ENCODE measurements at places on chromosomes 6 and 20.

DNA sequence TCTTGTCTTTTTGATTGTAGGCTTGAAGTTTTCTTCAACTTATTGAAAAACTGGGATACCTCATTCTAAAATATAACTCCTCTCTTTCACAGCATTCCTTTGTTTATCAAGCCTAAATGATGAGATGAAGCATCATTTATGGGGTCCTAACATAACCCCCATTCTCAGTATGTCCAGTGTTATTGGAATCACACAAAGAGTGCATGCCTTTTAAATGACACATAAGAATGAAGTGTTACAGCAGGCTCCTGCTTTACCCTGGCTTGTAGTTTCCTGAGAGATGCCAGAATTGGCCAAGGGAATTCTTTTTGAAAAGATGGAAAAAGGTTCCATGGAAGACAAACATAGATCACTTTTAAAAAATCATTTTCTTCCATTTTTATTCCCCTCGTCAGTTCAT lies 502.4 kb downstream of the BCKDHB start:
- no peak for DNase-seq

DNA sequence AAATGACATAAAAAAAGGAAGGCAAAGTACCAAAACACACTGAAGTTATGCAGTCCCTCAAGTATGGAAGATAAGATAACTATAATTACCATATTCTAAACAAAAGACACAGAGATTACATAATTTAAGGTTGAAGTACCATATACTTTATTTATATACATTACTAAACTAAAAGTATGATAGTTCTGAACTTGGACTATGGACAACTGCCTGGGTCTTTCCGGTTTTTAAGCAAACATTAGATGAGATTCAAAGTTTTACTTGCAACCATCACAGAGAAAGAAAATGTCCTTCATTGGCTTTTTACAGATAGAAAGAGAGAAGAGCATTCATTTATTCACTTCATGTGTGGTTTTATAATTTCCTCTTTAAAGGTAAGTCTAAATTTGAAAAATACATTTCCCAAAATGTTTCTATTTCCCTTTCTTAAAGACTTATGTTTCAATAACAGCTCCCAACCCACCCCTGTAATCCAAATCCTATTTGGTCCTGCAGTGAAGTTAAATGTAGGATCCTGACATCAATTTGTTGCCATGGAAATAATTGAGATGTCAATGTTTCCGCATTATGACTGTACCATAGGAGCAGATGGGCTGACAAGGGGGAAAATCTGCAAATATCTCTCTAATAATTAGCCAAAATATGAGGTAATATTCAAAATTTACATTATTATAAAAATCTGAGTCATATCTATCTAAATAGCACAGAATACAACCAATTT lies 63.7 kb downstream of the PTPRK start:
- peak; percentile 3 for DNase-seq

DNA sequence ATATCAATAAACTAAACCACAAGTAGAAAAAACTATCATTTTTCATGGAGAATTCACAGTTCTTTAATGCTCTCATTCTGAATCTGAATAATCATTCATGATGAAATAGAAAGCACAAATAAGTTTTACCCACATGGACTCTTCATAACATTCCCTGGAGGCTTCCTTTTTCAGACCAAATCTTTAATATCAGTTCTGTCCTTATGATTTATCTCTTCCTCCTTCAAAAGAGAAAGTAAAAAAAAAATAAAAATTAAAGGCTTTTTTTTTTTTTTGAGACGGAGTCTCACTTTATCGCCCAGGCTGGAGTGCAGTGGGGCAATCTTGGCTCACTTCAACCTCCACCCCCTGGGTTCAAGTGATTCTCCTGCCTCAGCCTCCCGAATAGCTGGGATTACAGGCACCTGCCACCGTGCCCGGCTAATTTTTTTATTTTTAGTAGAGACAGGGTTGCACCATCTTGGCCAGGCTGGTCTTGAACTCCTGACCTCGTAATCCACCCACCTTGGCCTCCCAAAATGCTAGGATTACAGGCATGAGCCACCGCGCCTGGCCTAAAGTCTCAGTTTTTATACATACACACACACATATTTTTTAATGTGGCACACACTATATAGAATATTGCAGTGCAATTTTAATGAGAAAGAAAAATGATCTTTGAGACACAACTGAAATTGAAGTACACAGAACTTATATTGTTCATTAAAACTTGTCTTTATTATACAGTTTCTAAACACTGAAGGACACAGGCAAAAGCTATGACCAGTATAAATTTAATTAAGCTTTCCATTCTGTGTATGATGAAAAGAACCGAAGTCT lies 31.9 kb upstream of the ZNF217 start:
- DNase-seq: no peak

DNA sequence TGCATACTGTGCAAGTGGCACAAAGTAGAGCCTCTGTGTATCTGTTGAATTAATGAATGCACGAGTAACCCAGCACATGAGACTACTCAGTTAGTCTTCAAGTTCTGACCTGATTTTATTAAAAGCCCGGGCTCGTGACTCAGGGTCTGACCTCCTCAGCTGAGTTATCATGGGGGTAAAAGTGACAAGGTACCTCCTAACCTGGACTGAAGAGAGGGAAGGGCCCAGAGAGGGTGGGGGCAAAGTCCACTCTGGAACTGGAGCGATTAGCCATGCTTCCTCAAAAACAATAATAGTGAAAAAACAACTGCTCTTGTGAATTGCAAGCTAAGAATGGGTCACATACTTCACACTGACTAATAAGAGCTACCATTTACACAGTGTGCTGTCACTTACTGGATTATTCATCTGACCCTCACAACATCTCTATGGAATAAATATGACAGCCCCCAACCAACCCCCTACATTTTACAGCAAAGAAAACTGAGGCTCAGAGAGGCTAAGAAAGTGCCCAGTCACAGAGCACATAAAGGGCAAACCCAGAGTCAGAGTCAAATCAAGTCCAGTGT lies 26.7 kb downstream of the TRERF1 start:
- DNase-seq: no peak

DNA sequence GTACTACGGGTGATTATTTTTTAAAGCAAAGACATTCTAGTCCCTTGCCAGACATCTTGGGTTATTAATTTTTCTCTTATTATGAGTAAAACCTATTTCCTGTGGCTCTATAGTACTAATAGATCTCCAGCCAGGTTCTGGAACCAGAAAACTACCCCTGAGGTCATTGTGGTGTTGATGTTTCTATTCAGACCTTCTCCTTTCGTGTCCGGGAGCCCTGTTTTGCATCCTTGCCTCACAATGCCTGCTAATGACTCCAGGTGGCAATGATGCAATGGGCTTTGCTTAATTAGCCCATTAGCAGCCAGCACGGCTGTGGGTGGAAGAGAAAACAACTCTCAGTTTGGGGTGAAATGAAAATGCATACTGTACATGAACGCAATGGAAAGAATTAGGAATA lies 62.9 kb upstream of the ARG1 start:
- peak; percentile 30 for DNase-seq

Measured in NCI-H1417 treated with DMSO at 0.1 percent for 48 hours (cell line).